ENCODE measurements at places on chromosomes 1 and 21.

DNA sequence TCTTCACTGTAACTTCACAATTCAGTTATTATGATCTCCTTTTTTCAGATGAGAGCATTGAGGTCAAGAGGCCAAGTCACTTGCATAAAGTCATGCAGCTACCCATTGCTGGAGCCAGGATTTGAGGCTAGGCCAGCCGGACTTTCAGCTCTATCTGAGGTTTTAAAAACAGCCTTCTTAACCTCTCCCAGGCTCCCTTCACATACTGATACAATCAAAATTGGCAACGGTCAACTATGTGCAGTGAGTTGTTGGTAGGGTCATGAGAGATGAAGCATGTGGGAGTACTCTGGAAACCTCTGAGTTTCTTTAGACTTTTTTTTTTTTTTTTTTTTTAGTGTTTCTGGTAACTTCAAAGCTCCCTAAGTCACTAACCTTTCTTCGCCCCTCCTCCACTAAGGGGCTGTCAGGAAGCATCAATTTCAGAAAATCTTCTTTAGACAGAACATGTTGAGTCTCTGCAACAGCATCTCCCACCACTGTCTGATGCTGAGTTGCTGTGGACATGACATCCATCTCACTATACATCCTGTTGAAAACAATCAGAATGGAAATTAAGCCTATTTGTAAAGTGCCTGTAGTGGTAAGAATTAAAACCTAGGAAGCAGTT, 201.8 kb downstream of the SIPA1L2 start:
- no peak for DNase-seq

DNA sequence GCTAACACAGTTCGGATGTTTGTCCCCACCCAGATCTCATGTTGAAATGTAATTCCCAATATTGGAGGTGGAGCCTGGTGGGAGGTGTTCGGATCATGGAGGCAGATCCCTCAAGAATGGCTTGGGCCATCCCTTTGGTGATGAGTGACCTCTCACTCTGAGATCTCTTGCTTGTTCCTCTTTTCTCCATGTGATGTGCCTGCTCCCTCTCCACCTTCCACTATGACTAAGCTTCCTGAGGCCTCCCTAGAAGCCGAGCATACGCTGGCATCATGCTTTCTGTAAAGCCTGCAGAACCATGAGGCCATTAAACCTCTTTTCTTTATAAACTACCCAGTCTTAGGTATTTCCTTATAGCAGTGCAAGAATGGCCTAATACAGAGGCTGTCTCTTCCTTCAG, 8.1 kb upstream of the PLA2G5 start:
- DNase-seq, result no peak

GRCh38 chr1:229117664-229118300, 153.1 kb upstream of the RAB4A start:
- no peak for DNase-seq

- no peak for DNase-seq
These were observed 56.0 kb downstream of the TTLL7 start for GRCh38 chr1:83942914-83943313.

DNA sequence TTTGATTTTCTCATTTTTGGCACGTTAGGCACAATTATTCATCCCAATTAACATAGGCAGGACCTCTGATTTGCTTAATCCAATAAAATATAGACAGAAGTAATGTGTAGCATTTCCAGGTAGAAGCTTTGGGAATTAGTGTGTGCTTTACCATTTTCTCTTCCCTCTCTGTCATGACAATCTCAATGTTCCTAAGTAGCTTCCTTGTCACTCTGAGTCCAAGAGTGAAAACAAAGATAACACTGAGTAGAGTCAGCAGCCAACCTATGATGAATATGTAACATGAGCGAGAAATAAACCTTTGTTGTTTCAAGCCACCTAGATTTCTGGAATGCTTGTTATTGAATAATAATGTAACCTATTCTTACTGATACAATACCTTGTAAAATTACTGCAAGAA, 283.8 kb downstream of the OMA1 start:
- no peak for DNase-seq

DNA sequence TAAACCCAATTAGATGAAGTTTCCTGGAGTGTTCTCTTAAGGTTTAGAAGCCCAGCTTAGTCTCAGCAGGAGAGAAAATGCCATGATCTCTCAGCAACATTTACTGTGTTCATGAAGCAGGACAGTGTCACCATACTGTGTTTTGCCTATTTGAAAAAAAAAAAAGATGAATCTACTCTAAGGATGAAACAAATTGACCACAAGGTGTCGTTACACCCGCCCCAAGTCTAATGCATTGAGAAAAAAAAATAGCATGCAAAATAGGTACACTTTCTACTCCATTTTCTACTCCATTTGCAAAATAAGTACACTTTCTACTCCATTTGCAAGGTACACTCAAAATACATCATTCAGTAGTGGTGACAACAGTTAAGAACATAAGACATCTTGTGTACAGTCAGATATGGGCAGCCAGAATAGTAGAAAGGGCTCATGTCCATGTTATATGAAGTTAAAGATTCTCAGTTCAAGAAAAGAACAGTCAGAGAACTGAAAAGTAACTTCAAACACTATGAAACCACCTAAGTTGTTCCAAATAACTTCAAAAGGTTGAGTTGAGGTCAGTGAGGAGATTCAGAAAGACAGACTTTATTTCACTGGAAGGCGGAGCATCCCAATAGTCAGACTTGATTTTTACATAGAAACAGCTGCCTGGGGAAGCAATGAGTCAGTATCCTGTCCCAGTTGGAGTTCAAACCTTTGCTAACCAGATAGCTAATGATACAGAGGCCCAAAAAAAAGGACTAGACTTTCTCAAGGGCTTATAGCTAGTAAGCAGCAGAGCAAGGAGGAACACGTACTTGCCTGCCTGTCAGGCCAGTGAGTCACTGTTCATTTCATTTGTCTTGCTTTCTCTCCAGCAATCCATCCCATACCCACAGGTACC, 13.3 kb downstream of the PLPPR5 start:
- peak; percentile 75 for DNase-seq

GRCh38 chr1:40679165-40679953, 12.1 kb upstream of the NFYC start:
- no peak for DNase-seq

GRCh38 chr1:44266400-44267344, 53.4 kb downstream of the DMAP1 start:
- DNase-seq, result no peak

GRCh38 chr1:167629681-167630567, at the start of gene RCSD1:
TSS of gene RCSD1 (plus strand) at chr1:167630232. CDS start at chr1:167630424, 192 bp downstream.
- DNase-seq, result no peak

DNA sequence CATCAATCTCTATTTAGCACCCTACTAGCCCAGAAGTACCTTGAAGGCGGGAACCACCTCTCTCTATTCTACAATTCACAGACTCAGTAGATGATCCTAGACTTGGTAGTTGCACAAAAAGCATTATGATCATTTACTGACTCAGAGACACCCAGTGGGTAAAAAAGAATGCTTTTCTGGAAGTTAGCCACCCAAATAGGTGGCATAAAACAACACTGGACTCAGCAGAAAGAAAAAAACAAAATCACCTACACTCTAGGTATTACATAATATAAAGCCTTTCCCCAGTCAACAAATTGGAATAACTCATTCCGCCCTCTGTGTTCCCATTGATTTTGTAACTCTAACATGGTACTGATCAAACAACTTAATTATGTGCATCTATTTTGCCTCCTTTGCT, 126.3 kb downstream of the PTPN14 start:
- no peak for DNase-seq

DNA sequence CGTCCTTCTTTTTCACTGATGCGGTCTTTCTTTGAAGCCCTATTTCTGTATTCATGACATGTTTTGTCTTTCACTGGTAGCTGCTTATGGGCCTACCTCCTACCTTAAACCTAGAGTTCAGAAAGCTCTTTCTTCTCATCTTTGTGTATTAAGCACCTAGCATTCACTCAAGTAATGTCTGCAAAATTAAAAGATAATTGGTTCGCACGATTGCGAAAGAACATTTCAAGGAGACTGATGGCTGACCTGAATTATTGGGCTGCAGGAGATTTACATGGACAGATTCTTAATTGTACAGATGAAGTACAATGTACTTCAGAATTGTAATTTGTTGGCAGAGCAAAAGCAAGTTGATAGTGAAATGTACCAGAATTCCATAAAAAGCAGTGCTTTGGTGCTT, 206.4 kb downstream of the PCP4 start:
- no peak for DNase-seq

DNA sequence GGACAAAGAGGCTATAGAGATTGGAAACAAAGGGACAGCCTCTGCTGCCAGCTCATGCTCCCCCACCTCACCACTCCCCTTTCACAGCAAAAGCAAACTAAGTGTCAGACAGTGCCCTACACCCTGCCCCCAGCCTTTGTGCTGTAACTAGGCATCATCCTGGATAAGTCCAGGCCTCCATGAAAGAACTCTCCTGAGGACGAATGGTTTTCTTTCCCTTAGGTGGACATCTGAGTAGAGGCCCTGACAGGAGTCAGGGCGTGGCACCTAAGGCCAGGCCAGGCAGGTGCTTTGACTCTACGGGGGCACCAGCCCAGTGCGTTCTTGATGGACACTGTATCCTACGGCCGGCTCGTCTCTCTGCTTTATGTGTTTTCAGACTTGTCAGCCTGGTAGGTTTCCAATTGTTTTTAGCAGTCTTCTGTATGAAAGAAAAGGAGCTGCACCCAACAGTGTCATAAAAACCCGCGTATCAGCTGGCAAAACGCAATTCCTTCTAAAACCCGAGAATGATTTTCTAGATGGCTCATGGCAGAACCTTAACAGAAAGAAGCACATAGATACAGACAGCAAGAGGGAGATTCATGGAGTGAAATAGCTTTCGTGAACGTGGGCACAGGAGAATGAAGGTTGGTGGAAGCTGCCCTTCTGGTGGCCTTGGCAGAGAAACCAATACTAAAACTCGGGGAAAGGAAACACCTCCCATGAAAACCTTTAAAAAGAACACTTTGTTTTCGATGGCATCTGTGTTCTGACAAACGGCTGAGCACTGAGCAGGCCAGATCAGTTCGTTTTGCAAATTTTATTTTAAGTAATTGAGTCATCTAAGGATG, 51.7 kb upstream of the AJAP1 start:
- no peak for DNase-seq

DNA sequence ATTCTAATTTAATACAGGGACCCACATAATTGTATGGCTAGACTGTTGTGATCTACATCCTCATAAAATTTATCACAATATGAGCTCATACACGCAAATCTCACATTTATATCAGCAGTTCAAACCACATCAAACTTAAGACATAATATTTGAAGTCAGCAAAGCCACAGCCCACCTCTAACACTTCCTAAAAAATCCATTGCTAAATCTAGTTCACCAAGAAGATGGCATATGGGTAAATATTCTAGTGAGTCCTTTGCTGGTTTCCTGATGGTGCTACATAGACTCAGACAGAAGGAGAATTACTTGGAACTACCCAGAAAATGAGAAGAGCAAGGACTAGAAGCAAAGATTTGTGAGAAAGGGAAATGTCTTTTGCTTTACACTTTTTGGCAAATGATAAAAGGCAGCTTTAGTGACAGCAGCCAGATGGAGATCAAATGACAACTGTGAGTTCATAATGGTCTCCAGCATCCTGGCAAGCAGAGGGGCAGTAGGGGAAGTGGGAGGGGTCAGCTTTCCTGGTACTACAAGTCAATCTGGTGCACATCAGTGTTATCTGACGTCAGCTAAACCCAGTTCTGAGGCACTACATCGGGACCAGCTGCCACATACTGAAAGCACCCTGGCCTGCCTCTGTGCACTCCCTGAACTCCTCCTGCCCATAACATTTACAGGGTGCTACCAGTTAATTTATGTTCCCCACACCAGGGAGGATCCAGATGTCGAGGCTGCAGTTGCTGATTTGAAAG, 10.6 kb upstream of the GADD45A start:
- DNase-seq, result no peak

DNA sequence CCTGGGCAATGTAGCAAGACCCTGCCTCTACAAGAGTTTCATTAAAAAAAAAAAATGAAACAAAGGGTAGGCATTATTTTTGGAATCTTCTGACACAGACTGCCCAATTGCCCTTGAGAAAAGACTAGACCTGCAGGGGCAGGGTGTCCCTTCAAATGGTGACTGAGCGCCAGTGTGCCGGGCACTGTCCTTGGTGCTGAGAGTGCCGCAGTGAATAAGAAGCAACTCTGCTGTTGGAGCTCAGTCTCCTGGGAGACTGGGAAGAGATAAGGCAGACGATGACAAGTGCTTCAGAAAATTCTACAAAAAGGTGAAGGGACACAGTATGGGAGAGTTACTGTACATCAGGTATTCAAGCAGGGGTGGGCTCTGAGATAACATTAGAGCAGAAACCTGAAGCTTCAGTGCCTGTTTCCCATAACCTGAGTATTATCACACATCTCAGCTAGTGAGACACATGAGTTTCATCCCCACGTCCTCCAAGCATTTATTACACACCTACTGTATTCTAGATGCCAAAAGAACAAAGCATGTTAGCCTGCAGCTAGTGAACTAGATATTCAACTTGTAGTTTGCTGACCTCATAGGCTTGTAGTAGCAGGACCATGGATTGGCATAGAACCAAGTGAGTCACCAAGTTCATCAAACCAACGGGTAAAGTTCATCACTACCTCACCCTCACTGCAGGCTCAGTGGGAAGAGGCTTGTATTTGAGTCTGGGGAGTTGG, 18.4 kb upstream of the RPL11 start:
- no peak for DNase-seq

GRCh38 chr1:179973198-179974110, 18.8 kb downstream of the CEP350 start:
- no peak for DNase-seq

DNA sequence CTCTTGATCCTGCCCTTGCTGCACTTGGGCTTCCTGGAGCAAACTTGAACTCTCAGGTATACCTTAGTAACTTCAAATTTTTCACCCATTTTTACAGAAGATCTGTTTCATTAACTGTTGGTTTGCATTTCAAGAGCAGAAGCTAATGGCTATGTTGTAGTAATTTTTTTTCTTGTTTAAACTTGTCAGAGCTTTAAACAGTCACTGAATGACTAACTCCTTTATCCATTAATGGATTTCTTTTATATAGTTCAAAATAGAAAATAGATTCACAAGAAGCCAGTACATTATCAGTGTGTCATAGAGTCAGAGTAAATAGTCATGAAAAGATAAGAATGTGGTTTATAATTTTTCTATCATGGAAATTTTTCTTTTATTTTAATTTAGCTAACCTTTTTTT, 13.6 kb downstream of the SRSF11 start:
- DNase-seq, result no peak

DNA sequence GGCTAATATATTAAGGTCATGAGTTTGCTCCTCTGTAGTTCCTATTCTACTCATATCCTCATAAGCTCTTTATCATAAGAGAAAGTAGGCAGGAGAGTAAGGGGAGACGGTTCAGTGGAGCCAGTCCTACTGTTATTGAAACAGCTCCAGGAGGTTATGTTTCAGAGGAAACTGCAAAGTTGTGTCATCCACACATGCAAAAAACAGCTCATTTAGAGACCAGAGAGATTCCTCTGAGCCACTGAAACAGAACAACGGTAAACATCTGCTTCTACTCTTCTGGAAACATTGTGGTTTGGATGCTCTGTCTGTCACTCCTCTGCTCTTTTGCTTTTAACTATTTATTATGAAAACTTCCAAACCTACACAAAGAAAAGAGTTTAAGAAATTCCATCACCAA, 66.3 kb upstream of the PPP2R5A start:
- peak; percentile 84 for DNase-seq

GRCh38 chr1:14443164-14443787, 155.2 kb upstream of the KAZN start:
- DNase-seq, result peak; percentile 49

Data from fibroblast of skin of left quadriceps (primary cell).